ENCODE measurements at places on chromosomes 3 and 15.

GRCh38 chr3:194577986-194578905 is 55.0 kb downstream of the TMEM44 start:
- peak; percentile 92 for DNase-seq

- no peak for DNase-seq
Measured at GRCh38 chr3:50193286-50193685, 1.9 kb downstream of the GNAT1 start.

DNA sequence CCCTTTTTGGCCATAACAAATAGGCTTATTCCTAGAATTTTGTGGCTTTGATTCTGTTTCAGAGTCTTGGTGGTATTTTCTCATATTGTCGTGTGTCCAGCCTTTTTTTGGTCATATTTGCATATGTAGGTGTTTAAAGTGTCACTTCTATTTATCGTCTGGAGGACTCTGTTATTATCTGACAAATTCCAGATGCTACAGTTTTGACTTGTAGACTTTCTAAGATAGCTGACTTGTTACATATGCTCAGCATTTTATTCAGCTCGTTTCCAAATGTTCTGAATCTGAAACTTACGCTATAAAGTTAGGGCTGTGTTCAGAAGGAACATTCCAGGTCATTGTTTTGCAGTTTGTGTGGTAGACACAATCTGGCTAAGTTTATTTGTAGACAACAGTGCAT is 1.9 kb downstream of the PPP4R2 start:
- DNase-seq: no peak

GRCh38 chr3:43062564-43063040 is 43.3 kb downstream of the POMGNT2 start:
- peak; percentile 36 for DNase-seq

DNA sequence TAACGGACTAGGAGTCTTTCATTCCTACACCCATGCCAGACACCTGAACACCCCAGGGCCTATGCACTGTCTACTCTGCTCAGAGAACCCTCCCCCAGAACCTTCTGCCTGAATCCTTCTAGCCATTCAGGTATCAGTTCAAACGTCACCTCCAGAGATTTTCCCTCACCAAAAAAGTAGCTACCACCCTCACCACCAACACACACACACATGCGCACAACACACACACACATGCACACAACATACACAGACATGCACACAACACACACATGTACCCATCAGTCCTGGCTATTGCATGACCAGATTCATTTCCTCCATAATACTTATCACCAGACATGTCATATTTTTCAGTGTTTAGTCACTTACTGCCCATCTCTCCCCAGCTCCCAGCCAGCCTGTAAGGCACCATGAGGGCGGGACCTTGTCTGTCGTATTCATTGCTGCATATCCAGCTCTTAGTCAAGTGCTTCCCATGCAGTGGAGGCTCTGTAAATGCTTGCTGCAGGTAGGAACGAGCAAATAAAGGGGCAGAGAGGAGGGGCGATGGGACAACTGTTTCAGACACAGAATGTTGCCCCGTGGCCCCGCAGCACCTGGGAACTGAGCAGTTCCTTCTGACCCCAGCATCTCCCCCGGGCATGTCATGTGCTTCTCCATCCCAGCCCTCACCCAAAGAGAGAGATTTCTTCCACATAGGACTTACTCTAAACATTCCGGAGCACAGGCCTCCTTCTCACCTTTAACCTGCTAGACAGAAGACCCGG is 29.2 kb downstream of the XXYLT1 start:
- DNase-seq: no peak

GRCh38 chr3:70550723-70551319 is 238.4 kb upstream of the MDFIC2 start:
- peak; percentile 77 for DNase-seq

DNA sequence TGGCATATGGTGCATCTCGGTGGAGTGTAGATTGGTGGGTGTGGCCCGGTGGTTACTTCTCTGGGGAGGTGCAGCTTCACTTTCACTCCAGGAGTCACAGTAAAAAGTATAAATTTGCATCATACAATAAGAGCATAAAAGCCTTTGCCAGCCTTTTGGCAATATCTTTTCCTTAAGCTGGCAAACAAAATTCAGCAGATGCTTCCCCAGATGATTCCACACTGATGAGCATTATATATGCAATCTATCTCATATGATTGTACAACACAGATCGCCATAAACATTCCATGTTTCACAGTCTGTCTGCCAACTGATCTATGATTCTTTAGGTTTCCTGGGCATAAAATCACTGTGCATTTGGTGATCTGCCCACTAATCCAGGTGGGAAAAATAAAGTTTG is 120.2 kb upstream of the ALCAM start:
- DNase-seq: no peak

DNA sequence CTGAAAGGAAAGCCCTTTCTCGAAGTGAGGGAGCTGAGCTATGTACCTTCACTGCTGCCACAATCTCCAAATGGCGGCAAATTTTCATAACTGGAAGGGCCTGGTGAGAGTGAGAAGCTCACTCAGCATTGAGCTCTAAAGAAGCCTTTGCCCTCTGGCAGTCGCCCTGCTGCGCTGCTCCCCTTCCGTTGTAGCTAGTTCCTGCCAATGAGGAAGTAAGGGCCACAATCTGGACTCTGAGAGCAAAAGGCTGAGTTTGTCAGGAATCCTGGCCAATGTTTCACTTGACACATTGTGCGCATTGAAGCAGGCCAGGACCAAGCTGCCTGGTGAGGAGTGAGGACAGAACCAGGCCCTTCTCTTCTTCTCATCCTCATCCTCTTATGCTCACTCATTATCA is 579.5 kb downstream of the PDCD6IP start:
- no peak for DNase-seq

- peak; percentile 56 for DNase-seq
Measured at GRCh38 chr3:30309961-30310954, 296.1 kb upstream of the TGFBR2 start.

DNA sequence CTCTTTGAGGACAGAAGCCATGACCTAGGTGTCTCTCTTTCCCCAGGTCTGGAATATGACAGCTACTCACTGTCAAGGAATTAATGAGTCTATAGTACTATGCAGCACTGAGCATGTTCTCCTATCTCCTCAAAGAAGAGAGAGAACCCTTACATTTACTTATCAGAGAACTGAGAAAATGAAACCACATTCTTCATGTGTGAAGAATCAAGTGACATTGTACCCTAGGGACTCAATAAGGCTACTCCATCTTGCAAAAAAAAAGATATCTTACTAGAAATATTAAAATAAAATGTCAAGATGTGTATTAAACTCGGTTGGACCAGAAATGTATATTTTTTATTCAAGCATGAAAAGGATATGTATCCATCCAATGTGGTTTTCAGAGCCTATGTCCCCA is 133.2 kb upstream of the COL8A1 start:
- no peak for DNase-seq

GRCh38 chr3:41575724-41576123 is 376.4 kb downstream of the CTNNB1 start:
- DNase-seq: no peak

DNA sequence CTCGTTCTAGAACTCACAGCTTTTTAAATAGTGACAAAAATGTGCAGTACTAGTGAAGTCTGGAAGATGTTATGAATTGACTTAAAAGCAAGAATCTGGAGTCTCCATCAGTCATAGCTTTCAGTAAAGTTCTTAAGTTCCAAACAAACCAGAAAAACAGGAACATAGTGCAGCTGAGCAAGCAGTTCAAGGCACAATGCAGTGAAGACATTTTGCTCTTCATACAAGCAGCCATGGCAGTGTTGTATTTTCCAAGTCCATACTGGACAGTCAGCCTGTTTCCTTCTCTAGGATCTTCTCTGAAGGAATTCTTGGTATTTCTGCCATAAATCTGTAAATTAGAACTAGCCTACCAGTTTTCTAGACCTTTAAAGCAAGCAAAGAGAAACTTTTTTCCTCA is 90.5 kb downstream of the LRRC28 start:
- no peak for DNase-seq

DNA sequence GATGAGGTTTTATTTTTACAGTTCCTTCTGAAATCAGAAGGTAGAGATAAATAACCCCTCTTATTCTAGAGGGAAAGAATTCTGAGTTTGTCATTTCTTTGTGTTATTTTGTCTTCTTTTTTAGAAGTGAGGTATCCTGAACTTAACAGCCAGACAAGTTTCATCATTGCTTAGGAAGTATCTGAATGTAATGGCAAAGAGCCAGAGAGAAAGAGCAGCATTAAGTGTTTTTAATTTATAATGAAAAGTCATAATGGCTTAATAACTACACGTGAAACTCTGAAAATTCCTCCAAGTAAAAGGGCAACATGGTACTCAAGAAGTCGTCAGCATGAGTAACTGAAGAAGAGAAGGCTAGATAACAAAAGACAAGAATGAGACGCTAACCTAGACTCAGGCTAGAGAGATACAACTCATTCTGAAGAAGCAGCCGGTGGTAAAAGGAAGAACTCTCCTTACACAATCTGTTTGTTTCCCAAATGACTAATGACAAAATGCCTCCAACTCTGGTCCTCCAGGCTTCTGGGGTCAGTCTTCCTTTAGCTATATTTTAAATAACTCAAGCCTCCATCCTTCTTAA is 116.2 kb upstream of the NECTIN3 start:
- peak; percentile 77 for DNase-seq

DNA sequence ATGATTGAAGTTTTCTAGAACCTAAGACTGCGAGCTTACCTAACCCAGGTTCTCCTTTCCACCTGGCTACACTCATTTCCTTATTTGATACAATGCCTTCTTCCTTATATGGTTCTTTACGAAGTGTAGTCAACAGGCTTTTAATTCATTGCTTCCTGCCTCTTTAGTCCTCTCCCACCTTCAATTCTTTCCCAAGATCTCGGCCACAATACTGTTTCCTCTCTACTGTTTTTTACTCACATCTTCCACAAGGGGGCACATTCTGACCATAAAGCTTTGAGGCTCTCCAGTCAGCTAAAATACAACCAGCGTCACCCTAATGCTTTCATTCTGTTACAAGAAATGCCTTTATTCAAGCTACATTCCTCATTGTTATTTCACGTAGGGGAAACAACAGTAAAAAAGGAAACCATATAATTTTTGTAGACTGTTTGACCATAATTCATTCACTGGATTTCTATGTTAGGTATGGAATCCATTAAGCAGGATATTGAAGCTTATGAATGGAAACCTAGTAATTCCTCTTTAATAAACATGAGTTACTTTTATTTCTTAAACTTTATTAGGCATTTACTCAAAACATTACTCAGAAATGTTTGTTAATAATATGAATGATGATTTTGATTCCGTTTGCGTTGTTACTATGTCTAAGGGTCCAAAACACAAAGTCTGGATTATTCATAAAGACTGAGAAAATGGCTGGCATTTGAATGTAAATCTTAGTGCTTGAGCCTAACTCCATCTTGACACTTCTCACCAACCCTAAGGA is 29.5 kb upstream of the VEPH1 start:
- DNase-seq: peak; percentile 93

DNA sequence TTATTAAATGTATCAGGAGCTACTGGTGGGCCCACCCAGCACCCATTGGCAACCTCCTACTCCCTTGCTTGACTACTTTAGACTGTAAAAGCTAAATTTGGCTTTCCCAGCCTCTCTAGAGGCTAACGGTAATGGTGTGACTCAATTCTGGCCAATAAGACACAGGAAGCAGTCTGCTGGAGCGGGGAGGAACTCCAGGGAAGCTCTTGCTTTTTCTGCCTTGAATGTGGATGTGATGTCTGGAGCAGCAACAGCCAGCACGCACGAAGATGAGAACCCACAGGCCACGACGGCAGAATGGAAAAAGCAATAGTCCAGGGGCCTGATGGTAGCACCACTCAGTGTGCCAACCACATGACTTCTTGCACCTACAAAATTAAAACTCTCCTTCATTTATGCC is 39.9 kb downstream of the RAB6B start:
- DNase-seq: peak; percentile 16

GRCh38 chr3:190695225-190695624 is 167.3 kb downstream of the GMNC start:
- no peak for DNase-seq

DNA sequence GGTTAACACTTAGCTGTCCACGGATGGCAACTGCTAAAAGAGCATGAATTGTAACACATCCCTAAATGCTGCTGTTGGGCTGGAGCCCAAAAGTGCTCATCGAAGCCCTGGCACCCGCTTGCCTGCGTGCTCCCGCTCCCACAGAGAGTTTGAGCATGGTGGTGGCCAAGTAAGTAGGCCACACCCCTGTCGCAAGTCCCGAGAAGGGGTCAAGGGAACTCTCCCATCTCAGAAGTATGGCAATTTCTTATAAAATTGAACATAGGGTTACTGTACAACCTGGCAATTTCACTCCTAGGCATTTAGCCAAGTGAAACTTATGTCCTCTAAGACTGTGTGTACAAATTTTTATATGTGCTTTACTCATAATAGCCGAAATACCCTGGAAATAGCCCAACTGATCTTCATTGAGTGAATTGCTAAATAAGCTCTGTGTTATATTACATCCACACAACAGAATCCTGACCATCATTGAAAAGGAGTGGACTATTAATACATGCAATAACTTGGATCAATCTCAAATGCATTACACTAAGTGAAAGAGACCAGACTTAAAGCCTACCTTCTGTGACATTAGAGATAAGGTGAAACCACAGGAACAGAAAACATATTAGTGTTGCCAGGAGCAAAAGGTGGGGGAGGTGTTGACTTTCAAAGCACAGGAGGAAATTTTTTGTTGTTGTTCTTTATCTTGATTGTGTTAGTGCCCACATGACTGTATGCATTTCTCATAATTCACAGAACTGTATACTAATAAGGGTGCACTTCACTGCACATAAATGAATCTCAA is 1.5 kb upstream of the GCSAM start:
- peak; percentile 25 for DNase-seq

GRCh38 chr3:27358372-27358771 is 10.8 kb downstream of the NEK10 start:
- DNase-seq: no peak

DNA sequence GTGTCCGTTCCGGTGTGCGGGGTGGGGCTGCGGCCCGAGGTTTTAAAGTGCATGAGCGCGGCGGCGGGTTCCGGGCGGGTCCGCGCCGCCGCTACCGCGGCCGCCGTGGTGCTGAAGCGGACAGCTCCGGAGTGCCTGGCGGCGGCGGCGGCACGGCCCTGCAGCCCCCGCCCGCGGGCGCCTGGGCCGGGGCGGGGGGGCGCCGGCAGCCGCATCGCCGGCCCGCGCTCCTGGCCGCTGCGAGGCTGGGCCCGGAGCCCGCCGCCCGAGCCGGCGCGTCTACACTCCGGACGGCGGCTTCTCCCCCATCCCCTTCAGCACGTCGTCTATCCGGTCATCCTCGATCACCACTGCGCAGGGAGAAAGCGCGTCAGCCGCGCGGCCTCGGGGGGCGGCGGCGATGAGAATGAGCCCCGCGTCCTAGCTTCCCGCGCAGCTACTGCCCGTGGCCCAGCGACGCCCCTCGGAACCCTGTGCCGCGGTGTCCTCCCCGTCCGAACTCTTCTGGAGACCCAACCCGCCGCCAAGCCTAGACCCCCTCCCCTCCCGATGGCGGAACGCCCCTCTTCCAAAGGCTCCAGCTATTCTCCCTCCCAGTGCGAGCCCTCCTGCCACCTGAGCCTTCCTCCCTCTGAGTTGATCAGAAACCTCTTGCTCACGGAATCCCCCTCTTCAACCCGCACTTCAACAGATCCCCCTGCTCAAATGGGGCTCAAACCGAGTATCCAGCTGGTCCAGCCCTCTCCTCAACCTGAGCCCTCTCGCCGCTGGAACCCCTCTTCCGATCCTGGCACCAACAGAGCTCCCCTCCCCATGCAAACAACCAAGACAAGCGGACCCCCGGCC is 1.3 kb downstream of the CAMK2N2 start:
- peak; percentile 68 for DNase-seq

Data from foreskin fibroblast (primary cell).